Stimulated activated CD4-positive, alpha-beta T cell treated with anti-CD3 and anti-CD28 coated beads, Interleukin-1b, Interleukin-23, amount 100 ng/mL, for 24 hours (primary cell): ENCODE measurements at places on chromosomes 6 and 20.

- DNase-seq = no peak
These were observed 312.3 kb upstream of the SUPT3H start for GRCh38 chr6:45689926-45690615.

DNA sequence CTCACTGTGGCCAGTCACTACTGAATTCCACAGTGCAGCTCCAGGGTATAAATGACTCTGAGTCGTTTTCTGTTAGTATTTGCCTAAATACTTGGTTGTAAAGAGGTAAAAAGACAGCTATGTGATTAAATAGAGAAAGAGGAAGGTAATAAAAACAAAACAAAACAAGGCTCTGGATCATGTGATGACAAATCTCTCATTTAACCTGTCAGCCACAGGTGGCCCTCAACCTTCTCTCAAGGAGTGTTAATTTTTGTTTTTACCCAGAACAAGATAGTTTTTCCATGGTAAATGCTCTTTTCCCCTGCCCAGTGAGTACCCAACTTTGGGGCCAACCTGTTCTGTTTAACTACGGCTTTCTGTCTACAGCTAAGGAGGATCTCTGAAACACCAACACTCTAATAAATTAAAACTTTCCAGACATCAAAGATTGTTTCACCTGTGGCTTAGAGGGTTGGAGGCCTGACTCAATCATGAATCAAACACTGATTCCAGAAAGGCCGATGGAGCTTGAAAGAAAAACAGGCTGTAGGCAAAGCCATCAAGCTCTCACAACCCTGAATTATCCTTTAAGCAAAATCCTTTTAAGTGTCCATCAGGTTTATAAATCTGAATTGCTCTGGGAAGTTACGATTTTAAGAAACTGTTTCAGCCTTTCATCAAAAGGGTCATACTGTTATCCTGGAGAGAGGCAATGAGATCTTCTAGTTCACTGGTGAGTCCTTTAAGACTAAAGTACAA, 81.5 kb upstream of the BCLAF1 start:
- DNase-seq = no peak

GRCh38 chr6:73898599-73898998, 202.6 kb downstream of the CD109 start:
- DNase-seq = no peak

- no peak for DNase-seq
These were observed 124.7 kb downstream of the QKI start for GRCh38 chr6:163539101-163539762.
